Jurkat, Clone E6-1 (cell line): ENCODE measurements at places on chromosomes 2 and 18.

DNA sequence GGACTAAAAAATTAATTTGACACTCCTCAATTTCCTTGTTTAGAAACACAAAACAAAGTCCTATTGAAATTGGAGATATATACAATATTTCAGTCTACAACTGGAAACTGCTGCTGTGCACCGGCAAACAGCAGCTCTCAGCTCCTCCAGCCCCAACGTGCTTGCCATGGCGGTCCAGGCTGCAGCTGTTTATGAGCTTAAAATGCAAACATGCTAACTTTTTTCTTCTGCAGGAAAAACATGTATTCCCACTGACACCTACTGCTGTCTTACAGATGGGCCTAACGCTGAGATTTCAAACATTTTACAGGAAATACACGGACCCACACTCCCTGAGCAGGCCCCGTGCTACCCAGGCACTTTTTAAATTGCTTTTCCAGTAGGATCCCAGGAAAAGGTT, 195.5 kb downstream of the BCL11A start:
- DNase-seq, result no peak

- no peak for DNase-seq
Observed at GRCh38 chr2:27705851-27706622, 42.3 kb downstream of the SLC4A1AP start.

GRCh38 chr2:236417150-236417549, 152.5 kb upstream of the ACKR3 start:
- DNase-seq, result no peak

DNA sequence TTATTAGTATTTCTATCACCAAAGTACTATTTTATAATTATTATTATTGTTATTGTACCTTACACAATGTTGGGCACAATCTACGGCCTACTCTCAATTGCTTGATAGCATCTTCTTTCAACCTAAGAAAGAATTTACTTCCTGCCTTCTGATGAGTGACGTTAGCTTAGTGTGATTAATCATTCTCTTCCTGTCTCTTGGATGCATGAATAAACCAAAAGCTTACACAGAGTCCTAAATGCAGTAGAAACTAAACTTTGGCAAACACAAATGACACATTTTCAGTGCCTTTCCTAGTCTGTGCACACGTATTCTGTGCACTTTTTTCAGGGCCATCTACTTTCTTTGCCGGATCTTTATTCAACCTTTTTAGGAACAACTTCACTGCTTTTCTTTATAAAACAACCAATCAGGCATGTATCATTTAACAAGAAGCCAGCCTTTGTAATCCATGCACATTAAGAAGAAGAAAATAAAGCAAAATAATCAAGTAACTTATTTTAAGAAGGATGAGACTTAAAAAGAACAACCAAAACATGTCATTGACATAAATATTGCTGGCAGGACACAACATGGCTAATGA, 19.1 kb downstream of the TRAK2 start:
- peak; percentile 68 for DNase-seq

DNA sequence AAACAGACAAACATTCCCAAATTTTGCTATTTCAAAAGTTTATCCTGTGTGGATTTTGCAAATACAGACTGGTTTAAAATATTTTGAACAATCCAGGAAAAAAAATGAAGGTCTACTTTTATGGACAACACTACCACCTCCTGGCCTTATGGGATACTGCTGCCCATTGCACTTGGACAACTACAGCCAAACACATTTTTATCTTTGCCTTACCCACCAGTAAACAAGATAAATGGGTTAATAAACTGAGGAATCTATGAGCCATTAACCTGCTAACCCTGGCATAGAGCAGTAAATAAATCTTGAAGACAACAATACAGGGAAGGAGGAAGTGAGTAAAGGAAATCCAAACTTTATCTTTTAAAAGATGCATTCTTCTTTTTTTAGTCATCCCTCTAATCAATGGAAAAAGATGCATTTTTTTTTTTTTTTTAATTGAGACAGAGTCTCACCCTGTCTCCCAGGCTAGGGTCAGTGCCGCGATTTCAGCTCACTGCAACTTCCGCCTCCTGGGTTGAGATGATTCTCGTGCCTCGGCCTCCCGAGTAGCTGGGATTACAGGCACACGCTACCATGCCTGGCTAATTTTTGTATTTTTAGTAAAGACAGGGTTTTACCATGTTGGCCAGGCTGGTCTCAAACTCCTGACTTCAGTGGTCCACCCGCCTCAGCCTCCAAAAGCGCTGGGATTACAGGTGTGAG, 2.1 kb upstream of the SPIRE1 start:
- peak; percentile 45 for DNase-seq

- DNase-seq, result no peak
Observed at GRCh38 chr2:8680822-8681760, 765 bp upstream of the ID2 start.

DNA sequence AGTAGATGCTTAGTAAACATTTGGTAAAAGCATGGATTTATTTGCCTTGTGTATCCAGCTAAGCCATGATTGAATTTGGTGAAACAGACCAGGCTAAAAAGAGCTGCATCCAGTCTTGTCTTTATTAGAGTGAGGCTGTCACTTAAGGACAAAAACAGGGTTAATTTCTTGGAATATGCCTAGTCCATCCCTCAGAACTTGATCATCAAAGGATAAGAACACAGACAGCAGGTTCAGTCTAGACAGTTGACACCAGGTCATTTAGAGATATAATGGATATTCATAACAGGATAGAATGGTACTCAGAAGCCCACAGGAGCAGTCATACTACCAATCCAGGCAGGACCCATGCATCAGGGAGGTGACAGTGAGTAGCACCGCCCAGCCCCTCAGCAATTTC, 434.9 kb upstream of the ST6GAL2 start:
- no peak for DNase-seq

DNA sequence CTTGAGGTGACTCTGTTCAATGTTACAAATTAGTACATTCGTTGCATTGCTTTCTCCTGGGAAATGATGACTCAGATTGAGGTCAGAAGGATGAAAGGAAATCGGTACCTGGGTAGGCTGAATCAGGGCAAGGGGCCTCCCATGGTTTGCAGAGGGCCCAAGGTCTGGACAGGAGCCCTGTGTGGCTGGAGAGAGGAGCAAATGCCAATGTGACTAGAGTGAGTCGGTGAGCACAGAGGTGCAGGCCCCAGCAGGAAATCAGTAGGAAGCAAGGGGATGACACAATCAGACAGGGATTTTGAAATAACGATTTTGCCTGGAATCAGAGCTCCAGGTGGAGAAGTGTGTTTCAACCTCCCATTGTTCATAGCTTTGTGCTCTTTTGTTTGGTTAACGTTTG, 118.9 kb downstream of the CCDC102B start:
- no peak for DNase-seq

GRCh38 chr2:237663517-237664110, 36.2 kb downstream of the LRRFIP1 start:
- no peak for DNase-seq

DNA sequence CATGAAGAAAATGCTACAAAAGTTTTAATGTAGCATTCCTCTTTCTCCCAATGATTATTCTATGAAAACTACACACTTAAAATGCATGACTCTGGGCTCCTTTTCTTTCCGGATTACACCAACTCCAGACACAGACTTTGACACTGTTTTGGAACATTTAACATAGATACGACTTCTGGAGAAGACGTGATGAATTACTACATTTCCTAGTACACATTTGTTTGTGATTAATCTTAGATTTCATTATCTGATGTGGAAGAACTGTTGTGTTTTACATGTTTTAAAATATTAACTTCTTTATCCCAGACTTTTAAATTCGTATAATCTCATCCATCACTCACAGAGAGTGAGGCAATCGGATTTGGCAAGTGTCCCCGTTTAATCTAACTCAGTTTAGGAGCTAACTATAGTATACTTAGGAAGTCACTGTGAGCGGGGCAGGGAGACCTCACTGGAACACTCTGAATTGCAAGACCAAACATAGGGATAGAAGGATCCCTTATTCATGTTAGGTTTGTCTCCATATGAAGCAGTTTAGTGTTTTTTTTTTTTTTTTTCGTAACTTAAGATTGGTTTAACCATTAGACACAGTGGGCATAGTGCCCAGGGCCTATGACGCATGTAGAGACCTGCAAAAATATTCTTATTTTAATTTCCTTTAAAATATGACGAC, 66.7 kb downstream of the PDE1A start:
- no peak for DNase-seq

GRCh38 chr2:8022908-8023640, 658.8 kb upstream of the ID2 start:
- no peak for DNase-seq

- no peak for DNase-seq
Observed at GRCh38 chr2:54673501-54673998, 49.9 kb upstream of the EML6 start.

GRCh38 chr2:239910404-239910803, 114.7 kb downstream of the NDUFA10 start:
- no peak for DNase-seq

GRCh38 chr18:22483407-22483806, 65.7 kb upstream of the CTAGE1 start:
- DNase-seq, result no peak

DNA sequence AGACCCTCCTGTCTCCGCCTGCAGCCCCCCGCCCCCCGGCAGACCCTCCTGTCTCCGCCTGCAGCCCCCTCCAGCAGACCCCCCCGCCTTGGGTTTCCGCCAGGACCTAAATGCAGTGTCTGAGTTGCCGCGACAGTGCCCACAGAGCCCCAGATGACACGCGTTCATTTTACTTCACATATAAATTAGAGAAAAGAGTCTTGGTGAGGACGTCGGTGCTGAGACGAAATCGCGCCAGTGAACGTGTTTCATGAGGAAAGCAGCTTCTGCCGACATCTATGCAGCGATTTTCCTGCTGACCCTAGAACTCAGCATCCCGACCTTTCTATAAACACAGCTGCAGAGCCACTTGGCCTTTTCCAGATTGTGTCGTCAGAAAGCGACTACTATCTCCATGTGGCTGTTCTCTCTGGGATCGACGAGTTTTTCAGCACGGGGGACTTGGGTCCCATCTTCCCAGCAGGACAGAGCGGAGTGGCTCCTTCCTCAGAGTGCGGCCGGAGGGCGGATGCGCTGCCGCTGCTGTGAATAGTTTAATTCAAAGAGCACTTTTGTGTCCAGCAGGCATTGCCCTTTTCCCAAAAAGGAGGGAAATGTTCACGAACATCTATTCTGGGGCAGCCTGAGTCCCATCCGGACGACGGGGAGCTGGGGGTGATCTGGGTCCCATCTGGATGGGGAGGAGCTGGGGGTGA, 136.7 kb downstream of the NFATC1 start:
- DNase-seq, result no peak

DNA sequence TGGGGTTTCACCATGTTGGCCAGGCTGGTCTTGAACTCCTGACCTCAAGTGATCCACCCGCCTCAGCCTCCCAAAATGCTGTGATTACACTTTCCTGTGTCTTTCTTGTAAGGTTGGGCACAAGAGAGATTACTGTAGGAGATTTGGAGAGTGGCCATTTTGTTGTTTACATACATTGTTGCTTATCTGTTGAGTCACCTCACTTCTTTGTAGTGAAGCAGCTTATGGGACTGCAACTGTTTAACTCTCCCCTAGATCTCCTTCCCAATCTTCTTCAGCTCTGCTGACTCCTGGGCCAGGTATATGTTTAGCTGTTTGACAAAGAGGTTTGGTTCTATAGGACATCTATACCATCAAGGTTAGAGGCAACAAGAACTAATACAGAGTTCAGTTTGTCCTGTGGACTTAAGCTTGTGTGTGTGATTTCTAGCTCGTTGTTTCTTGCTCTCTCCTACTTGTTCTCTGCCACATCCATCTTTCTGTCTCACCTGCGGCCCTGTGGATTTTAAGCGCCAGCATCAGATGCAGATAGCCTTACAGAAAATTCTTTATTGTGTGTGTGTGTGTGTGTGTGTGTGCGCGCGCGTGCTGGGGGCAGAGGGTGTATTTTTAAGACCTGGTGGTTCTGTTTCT, 95.4 kb downstream of the HAUS1 start:
- DNase-seq, result no peak

- DNase-seq, result no peak
Observed at GRCh38 chr2:216235462-216235861, 126.3 kb downstream of the XRCC5 start.

- no peak for DNase-seq
Observed at GRCh38 chr2:48943436-48943835, 187.9 kb upstream of the LHCGR start.

DNA sequence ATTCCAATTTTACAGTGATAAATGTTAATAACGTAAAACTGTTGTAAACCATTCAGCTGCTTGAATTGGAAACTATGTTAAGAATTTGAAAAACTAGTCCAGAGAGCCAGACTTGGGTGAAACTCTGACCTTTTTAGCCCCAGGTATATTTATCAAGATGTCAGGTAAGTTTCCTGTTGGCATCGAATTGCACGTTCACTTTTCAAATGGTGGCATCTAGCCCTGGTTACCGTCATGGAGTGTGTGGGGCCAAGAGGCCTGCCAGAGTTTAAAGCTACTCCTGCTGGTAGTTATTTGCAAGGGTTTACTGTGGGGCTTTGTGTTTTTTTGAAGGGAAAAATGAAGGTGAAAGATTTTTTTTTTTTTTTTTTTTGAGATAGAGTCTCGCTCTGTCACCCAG, 109.9 kb downstream of the WDSUB1 start:
- no peak for DNase-seq

- no peak for DNase-seq
Observed at GRCh38 chr2:69102041-69102593, 89.1 kb downstream of the ANTXR1 start.

DNA sequence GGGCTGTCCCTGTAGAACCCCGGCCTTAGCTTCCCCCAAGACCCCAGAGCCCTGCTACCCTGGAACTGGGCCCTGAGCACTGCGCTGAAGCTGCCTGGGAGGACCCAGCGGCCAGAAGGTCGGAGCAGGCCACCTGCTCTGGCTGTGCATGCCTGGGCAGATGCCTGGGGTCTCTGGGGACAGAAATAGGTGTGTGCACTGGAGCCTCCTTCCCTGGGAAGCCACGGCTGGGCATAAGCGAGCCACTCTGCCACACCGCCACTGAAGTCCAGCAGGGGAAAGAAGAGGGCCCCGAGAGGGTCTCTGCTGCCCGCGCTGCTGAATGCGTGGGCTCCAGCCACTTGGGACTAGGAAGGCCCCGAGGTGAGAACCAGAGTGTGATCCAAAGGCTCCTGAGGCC, 6.7 kb downstream of the GBX2 start:
- no peak for DNase-seq

- no peak for DNase-seq
Observed at GRCh38 chr18:72692086-72692485, 147.9 kb upstream of the CBLN2 start.

DNA sequence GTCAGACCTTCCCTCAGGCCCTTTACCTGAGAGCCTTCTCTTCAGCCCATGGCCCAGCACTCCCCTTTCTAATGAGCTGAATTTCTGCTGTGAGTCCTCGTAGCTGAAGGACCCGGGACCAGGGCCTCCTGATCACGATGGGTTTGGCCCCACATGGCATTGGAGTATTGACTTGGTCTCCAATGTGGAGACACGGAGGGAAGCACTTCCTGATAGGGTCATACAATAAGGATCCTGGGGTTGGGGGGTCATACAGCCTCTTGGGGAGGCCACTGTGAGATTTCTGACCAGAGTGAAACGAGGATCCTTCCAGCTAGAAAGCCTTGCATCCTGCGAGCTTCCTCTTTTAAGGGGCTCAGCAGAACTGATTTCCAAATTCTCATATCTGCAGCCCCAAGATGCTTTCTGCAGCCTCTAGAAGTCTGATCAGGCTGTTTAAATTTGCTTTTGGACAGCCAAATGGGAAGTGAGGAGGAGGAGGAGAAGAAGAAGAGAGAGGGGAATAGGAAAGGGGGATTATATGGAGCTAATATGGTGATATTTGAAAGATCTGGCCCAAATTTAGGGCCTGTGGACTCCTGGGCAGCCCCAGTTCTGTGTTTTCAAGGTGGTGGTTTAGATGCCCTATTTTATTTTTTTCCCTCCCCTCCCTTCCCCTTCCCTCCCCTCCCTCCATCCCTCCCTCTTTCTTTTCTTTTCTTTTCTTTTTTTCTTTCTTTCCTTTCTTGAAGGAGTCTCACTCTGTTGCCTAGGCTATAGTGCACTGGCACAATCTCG, 38.9 kb downstream of the RHOB start:
- DNase-seq, result no peak
